ENCODE measurements at places on chromosomes 12 and 14.

- DNase-seq: no peak
Observed at GRCh38 chr12:57720606-57721595, 17.6 kb downstream of the AGAP2 start.

GRCh38 chr12:130563323-130563722, 152.8 kb downstream of the RIMBP2 start:
- no peak for DNase-seq

DNA sequence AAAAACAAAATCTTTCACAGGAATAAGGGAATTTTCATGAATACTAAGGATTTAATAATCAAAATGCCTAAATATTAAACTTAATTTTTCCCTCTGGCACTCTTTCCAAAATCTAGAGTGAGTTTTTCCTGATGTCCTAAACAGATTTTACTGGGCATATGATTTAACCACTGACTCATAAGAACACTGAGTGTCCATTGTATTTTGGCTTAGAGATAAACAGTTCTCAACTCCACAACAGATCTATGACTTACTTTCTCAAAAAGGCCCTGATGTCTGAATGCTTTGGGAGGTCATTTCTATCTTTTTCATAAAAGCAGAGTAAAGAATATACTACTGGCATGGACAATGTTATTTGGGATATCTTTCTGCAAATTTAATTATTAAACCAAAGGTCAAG, 15.0 kb downstream of the TMBIM4 start:
- no peak for DNase-seq

DNA sequence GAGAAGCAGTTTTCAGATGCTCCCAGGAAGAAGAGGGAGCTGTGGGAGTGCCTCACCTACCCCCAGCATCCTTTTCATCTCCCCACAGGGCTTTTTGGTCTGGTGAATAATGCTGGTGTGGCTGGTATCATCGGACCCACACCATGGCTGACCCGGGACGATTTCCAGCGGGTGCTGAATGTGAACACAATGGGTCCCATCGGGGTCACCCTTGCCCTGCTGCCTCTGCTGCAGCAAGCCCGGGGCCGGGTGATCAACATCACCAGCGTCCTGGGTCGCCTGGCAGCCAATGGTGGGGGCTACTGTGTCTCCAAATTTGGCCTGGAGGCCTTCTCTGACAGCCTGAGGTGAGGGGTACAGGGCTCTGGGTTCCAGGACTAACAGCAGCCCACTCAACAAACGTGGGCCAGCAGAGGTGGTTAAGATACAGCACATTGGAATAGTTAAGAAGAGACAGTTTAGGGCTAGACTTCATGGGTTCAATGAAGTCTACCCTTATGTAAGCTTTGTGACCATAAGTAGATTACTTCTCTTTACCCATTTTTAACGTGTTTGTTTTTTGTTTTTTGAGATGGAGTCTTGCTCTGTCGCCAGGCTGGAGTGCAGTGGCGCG, 1.5 kb downstream of the RDH5 start:
- DNase-seq: no peak

DNA sequence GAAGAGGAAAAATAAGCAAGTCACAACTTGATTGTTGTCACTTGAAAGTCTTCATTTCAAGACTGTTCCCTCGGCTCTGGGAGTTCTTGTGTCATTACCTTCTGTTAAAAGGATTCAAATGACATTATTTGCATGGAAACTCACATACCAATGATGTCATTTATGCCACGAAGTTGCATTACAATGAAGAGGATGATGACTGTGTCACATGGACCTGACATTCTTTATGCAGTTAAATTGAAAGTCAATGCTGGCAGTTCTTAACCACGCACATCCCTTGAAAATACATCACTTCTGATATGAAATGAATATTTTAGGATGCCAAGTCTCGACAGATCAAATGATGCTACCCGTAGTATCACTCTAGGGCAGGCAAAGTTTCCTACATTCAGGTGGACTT, 1069.5 kb downstream of the VRK1 start:
- DNase-seq: no peak

- DNase-seq: no peak
Observed at GRCh38 chr12:39780411-39780912, 160.9 kb upstream of the ABCD2 start.

DNA sequence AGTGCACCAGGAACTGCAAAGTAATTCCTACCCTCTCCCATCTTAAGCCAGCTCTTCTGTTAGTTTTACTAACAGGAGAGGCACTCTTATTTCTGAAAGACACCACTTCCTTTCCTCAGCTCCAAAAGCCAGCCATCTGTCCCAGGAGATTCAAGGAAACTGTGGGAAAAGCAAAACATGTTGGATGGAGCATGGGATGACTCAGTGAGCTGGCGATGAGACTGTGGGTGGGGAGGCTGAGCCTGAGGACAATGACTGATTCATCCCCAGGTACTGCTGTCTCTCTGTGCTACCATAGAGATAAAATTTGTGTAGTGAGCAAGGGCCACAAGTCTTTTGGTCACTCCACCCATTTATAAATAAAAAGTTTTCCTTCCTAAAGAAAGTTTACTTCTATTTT, 141.4 kb downstream of the MYRFL start:
- DNase-seq: peak; percentile 79

GRCh38 chr12:1837541-1838204, 17.3 kb downstream of the LRTM2 start:
- peak; percentile 7 for DNase-seq

GRCh38 chr14:26863736-26864135, 265.9 kb upstream of the NOVA1 start:
- peak; percentile 19 for DNase-seq

- DNase-seq: no peak
Observed at GRCh38 chr12:54678131-54678530, 30.0 kb upstream of the DCD start.

DNA sequence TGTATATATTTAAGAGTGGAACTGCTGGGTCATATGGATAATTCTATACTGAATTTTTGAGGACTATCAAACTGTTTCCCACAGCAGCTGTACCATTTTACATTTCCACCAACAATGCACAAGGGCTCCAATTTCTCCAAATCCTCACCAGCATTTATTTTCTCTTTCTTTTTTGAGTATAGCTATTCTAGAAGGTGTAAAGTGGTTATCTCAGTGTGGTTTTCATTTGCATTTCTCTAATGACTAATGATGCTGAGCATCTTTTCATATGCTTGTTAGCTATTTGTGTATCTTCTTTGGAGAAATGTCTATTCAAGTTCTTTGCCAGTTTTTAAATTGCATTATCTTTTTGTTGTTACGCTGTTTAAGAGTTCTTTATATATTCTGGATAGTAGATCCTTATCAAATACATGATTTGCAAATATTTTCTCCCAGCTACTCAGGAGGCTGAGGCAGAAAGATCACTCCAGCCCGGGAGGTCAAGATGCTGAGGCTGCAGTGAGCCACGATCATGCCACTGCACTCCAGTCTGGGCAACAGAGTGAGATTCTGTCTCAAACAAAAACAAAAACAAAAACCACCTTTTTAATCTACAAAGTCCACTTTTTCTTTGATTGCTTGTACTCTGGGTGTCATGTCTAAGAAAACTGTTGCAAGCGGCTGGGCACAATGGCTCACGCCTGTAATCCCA, 32.8 kb downstream of the GTF2A1 start:
- DNase-seq: no peak

GRCh38 chr14:74065746-74066575, 18.3 kb downstream of the ALDH6A1 start:
- no peak for DNase-seq

DNA sequence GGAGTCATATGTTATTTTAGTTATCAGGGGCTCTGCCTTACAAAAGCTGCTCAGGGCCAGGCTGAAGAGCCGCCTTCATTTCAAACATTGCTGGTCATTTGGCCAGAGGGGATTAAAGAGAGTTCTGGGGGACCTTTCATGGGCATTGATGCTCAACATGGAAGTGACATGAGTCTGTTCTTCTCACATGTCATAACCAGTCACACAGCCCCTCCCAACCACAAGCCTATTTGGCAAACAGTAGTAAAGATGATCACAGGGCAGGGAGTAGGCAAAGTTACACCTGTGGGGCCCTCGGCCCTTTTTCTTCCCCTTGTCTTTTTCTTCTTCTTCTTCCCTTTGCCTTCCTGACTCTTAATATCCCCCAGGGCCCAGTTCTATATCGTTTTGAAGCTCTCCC, 33.3 kb downstream of the CFAP54 start:
- DNase-seq: no peak

DNA sequence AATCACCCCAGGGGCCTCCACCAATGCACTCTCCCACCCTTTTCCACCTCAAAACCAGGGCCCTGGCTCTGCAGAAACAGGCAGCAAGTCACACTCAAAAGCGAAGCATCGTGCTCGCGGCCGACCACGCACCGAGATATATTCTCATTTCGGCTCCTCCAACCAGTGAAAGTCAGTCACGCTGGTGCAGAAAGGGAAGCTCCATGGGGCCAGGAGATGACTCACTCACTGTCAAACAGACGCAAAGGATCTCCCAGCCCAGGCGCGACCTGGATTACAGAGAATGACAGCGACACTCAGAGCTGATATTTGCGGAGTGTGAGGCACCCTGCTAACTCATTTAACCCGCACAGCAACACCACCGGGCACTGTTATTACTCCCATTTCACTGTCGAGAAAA, 173.6 kb downstream of the CALM1 start:
- no peak for DNase-seq

DNA sequence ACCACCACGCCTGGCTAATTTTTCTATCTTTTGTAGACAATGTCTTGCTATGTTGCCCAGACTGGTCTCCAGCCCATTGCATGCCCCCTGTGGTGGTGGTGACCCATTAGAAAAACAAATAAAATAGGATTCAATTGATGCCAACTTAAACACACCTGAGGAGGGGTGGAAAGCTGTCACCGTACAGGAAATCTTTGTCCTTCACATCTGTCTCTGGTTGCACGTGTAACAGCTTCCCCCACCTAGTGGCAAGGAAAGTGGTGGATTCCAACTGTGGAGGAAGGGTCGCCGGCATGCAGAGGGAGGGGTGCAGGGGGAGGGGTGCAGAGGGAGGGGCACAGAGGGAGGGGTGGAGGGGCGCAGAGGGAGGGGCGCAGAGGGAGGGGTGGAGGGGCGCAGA, 26.1 kb upstream of the GPR68 start:
- no peak for DNase-seq

DNA sequence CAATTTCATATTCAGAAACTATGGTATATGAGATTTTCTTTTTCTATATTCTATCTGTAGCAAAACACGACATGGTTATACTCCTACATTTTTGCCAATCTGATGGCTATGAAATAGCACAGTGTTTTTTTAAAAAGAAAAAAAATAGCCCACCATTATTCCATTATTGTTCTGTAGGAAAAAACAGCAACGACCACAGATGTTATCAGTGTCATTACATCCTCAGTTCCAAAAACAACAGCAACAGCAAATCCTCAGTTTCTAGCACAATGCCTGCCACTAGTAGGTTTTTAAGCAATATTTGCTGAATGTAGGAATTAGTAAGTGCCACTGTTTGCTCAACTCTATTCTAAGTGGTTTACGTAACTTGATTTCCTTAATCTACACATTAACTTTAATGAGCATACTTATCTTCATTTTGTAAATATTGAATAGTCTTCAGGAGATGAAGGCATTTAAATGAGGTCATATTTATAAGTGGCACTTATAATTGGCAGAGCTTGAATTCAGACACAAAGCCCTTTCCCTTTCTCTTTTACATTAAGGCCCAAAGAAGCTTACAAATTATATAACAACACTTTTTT, 8.3 kb downstream of the RNASE6 start:
- DNase-seq: no peak

DNA sequence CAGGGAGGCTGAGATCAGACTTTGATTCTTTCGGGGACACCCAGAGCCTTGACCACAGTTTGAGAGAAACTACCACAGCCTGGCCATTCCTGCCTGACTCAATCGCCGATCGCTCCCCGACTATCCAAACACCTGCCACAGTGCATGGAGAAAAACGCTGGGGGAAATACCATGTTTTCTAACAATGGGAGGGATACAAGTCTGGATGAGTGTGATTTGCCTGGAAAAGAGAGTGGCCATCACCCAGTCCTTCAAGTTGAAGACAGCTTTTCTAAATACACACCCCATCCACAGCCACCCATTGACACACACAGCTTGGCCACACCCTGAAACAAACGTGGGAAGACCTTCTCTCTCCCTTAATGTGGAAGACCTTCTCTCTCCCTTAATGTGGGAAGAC, 6.7 kb upstream of the VASH1 start:
- no peak for DNase-seq

DNA sequence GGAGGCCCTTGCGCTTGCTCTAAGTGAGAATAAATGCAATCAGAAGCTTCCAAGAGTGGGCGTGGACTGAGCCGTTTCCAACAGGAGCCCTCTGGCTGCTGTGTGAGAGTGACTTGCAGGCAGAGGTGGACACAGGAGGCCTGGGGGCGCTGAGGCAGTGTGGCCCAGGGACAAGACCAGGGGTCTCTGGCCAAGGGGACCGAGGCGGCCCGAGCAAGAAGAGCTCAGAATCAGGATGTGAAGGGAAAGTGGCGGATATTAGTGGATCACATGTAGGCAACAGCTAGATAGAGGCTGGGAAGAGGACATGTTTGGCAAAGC, 8.6 kb downstream of the RIMBP2 start:
- no peak for DNase-seq

DNA sequence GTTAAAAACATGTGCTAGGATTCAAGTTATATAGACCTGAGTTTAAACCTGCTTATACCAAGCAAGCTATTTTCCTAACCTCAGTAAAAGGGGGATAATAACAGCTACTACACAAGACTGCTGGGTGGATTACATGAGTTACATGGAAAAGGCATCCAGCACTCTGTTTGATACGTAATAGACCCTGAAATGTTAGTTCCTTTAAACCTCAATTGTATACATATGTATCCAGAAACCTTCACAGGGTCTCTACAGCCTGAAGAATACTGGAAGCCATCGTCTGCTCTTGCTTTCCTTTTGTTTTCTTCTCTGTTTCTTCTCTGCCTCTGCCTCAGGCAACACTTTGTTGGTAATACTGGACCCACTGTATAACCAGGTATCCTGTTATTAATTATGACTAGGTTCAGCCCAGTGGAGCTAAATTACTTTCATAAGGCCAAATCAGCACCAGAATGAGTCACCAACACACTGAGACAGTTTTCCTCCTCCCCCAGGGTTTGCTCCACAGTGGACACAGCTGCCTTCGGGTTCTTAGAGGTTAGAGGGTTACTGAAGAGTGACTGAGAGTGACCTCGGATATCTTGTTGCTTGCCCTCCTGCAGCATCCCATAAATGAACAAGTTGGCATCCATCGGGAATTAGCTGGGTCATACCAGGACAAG, 127.1 kb downstream of the CAPZA3 start:
- peak; percentile 81 for DNase-seq

- DNase-seq: no peak
Observed at GRCh38 chr14:79745046-79745445, 466.3 kb downstream of the DIO2 start.

- DNase-seq: no peak
Observed at GRCh38 chr12:88958946-88959345, 378.7 kb upstream of the KITLG start.

- DNase-seq: peak; percentile 82
Observed at GRCh38 chr14:68124979-68125731, 305.6 kb downstream of the RAD51B start.

DNA sequence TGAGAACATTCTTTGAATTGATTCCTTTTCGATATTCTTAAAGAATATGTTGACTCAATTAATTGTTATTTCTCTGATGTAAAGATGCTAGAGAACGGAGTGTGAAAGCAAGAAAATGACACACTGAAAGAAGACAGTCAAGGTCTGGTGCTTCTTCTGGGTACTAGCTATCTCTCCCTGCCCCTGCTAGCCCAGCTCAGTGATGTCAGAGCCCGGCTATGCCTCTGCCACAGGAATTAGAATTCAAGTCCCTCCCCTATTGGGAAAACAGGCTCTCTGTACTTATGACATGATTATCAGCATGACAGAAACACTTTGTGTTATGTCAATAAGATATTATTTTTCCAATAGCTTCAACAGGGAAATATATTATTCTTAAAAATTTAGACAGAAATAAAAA, 252.4 kb downstream of the KCNC2 start:
- DNase-seq: no peak

Data from AG10803 (cell line).